ENCODE measurements at places on chromosomes 16 and 17.

DNA sequence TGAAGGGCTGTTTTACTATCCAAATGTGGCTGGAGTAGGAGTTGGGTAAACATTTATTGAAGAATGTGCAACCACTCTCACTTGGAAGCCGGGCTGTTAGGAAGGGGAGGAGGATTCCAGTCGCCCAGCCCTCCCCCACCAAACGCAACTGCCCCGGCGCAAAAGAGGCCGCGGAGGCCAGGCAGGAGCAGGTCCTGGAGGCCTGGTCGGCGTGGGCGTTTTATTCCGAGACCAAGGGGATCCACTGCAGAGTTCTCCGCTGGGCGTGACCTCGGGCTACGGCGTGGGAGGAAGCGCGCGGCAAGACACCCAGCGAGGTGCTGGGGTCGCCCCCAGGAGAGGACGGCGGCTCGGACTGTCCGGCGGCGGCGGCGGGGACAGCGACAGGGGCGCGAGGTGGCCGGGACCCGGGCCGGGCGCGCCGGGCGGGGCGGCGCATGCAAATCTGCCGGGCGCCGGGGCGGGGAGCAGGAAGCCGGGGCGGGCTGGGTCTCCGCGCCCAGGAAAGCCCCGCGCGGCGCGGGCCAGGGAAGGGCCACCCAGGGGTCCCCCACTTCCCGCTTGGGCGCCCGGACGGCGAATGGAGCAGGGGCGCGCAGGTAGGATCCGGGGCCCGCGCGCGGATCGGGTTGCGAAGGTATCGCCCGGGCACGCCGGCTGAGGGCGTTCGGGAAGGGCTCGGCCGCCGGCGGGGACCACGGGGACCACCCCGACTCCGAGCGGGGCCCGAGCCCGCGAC, at the start of gene IL4R:
Gene IL4R (plus strand): TSS at position 553 of the 739 bp plus-strand sequence. CDS start 26,230 bp downstream, outside the sequence.
- DNase-seq, result no peak

GRCh38 chr16:17691899-17692176, 221.1 kb upstream of the XYLT1 start:
- DNase-seq, result no peak

GRCh38 chr16:9192746-9193145, 101.3 kb downstream of the HAPSTR1 start:
- no peak for DNase-seq

GRCh38 chr17:20053361-20053964, 44.3 kb downstream of the SPECC1 start:
- peak; percentile 22 for DNase-seq

- DNase-seq, result no peak
Observed at GRCh38 chr16:53704445-53704813, 473 bp downstream of the FTO start.

DNA sequence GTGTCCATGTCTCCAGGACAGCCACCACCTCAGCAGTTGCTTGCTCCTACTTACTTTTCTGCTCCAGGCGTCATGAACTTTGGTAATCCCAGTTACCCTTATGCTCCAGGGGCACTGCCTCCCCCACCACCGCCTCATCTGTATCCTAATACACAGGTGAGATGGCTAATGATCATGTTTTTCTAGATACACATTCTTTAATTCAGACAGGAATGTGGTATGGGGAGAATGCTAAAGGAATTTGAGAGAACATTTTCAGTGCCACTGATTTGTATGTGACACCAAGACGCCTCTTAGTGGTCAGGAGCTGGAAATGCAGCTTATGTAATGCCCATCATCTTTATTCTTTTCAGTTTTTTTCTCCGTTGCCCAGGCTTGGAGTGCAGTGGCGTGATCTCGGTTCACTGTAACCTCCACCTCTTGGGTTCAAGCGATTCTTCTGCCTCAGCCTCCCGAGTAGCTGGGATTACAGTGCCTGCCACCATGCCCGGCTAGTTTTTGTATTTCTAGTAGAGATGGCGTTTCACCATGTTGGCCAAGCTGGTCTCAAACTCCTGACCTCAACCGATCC, 8.9 kb upstream of the RAPGEFL1 start:
- peak; percentile 66 for DNase-seq

- no peak for DNase-seq
Observed at GRCh38 chr16:53510704-53511070, 7.7 kb upstream of the AKTIP start.

- no peak for DNase-seq
Observed at GRCh38 chr16:65118871-65119270, 3.0 kb downstream of the CDH11 start.

- no peak for DNase-seq
Observed at GRCh38 chr16:66996983-66997358, 8.6 kb downstream of the CES4A start.

DNA sequence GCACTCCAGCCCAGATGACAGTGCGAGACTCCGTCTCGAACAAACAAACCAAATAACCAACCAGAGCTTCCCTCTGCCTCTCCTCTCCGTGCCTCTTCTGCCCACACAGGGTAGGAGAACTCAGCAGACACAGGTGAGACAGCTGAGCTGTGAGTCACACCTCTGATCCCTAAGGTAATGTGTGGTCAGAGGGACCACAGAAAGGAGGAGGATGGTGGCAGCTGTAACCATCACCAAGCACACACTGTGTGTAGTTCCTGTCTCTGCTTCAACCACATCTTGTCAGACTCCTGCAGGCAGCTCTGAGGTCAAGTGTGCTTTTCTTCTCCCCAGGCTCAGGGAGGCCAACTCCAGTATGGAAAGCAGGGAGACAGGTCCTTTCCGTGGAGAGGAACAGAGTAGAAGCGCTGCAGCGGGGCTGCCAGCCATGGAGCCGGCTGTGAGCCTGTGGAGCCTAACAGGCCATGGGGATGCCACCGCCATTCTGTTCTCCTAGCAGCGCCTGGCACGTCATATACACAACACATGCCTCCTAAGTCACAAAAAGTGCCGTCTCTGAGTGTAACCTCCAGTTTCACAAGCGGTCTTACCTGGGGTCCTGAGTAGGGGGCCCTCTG, 7.1 kb downstream of the NUDT16L1 start:
- DNase-seq, result no peak

- peak; percentile 50 for DNase-seq
Observed at GRCh38 chr17:7997186-7997585, 5.2 kb upstream of the GUCY2D start.

- no peak for DNase-seq
Observed at GRCh38 chr16:53816211-53816836, 112.4 kb downstream of the FTO start.

DNA sequence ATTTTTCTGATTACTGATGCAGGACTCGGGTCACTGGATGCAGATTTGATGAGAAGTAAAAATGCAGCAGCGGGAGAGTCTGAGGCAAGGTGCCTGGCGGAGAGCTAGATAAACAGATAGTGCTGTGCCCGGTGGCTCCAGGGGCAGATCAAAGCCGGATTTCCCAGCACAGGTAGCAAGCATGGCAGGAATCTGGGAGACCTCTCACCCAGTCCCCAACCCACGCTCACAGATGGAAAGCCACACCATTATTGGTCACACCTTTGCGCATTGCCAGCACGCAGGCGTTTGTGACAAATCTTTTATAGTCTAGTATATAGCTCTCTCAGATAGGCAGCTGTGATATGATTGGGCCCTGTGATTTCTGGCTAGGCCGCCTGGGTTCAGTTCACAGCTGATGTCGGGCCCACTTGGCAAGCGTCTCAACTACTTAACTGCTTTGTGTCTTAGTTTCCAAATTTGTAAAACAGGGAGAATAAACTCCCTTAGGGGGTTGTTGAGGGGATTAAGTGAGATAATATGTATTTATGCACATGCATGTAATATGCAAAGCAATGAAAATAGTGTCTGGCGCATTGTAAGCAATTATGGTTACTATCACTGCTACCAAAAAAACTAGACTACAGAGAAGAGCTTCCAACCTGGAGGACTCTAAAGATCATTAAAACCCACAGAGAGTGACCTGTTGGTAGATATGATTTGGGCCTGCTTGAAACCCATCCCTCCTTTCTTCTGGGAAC, 42.0 kb upstream of the NFAT5 start:
- DNase-seq, result no peak

GRCh38 chr16:30786115-30786935, 680 bp downstream of the ZNF629 start:
- DNase-seq, result no peak

DNA sequence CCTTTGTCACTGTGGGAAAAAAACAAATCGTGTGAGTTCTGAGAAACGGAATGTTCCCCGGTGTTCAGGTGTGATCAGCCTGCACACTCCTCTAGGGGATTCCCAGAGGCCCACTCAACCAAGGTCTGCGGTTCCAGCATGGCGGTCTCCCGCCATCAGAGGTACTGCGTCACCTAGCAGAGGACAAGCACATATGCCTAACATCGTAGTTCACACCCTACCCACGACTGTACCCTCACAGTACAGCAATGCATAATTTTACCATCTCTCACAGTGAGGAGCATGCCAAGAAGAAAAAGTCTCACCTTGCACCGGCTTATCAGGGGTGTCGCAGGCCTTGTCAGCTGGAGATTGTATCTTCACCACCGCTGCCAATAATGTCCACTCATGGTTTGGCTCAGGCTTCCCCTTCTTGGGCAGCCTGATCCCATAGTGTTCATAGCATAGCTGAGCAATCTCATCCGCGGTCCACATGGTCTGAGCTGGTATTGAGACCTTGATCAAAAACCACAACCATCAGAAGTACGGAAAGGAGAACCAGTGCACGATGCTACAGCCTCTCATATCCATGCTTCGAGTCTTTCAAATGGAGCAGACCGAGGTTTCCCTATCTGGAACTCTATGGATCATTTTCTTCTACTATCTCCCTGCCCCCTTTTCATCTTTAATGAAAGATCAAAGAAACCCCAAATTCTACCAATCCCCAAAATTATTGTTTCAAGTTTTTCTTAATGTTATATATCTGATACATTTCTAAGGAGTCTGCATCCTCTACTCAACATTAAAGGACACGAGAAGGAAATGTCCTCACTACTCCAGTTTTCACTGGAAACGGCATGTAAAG, 2.5 kb downstream of the ADAT1 start:
- DNase-seq, result no peak

DNA sequence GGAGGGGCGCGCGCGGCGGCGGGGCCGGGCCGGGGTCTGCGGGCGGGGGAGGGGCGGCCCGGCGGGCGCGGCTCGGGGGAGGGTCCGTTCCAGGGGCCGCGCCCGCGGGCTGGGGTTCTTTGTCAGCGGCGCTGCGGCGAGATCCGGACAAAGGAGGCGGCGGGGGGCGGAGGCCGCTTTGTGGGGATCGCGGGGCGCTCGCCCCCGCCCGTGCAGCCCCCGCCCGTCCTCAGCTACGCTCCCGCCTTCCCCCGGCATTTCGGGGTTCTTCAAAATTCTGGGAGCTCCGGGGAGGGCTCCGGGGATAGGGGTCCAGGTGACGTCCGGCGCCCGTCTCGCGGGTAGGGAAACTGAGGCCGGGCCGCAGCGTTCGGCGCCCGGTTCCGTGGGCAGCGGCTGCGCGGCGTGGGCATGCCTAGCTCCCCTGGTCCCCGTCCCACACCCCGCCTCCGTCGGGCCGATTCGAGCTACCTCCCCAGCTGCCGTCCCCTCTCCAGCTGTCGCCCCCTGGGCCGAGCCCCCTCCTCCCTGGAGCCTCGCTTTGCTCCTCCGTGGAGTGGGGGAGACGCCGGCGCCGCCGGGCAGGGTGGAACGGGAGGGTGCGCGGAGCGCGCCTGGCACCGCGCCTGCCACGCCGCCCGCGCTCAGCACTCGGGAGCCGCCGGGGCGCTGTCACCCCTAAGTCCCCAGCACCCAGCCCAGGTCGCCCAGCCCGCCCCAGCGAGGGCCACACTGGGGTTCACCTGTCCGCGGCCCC, 546 bp downstream of the SNN start:
- no peak for DNase-seq

- DNase-seq, result no peak
Observed at GRCh38 chr16:2779978-2780898, 3.2 kb upstream of the ELOB start.

- no peak for DNase-seq
Observed at GRCh38 chr17:49255125-49255524, 24.5 kb upstream of the PHOSPHO1 start.

- no peak for DNase-seq
Observed at GRCh38 chr17:43308999-43309398, 75.2 kb upstream of the RNU2-1 start.

DNA sequence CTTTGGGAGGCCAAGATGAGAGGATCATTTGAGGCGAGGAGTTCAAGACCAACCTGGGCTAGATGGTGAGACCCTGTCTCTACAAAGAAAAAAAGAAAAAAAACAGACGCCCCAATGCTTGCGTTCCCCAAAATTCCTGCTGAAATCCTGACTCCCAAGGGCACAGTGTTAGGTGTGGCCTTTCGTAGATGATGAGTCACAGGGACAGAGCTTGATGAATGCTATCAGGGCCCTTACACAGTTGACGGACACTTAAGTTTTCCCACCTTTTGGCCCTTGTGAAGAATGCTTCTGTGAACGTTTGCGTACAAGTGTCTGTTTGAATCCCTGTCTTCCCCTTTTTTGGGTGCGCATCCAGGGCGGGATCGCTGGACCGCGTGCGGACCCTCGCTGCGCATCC, 16.5 kb upstream of the ZNF750 start:
- DNase-seq, result no peak

GRCh38 chr17:79862771-79863440, 23.7 kb upstream of the CBX4 start:
- DNase-seq, result no peak

DNA sequence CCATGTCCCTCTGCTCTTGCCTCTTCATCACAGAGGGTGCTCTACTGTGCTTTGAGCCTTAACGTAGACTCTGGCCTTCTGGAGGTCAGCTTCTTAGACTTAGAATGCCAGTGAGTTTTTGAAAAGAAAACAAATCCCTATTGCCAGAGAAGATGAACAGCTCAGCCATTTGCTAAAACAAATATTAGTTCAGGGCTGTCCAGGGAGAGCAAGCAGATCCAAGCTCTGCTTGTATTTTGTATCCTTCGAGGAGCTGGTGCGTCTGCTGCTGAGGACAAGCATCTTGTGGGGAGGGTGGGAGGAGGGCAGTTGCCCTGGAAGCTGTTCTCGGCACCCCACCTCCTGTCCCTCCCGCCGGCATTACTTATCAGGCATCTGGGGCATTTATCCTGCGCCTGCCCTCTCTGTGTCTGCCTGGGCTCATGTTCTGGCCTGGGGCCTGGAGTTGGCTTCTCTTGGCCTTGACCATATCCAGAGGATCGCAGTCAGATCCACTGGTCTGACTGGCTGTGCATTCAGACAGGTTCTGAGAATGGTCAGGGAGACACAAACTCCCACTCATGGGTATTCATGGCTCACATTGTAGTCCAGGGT, 173.1 kb upstream of the NLRP1 start:
- DNase-seq, result no peak

GRCh38 chr17:3647769-3648555, 11.4 kb downstream of the CTNS start:
- DNase-seq, result peak; percentile 52

DNA sequence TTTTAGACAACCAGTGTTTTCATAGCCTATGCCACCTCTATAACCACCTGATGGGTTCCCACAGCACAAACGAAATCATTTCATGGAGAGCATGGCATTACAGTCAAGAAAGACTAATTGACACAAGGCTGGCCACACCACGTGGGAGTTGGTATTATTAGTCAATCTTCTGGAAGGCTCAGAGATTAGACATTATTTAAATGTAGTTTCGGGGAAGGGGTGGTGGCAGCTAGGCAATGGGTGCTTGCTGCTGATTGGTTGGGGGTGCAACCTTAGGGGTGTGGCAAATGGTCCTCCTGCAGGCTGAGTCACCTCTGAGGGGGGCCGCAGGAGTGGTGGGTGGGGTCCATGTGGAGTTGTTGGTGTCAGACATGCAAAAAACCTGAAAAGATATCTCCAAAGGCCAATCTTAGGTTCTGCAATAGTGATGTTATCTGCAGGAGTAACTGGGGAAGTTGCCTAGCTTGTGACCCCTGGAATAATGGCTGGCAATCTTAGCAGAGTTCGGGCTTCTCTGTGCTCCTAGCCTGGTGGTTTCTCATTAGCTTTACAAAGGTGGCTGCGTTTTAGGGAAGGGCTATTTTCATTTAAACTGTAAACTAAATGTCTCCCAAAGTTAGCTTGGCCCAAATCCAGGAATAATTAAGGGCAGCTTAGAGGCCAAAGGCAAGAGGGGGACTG, 4.6 kb downstream of the TEN1 start:
- DNase-seq, result no peak
